Activated CD4-positive, alpha-beta T cell treated with anti-CD3 and anti-CD28 coated beads, Interleukin-2, amount 50 U/mL, for 48 hours (primary cell): ENCODE measurements at places on chromosomes 1 and 21.

GRCh38 chr1:200934676-200935245, 40.1 kb downstream of the INAVA start:
- no peak for DNase-seq

GRCh38 chr1:212930986-212931678, 19.2 kb upstream of the VASH2 start:
- DNase-seq = no peak

DNA sequence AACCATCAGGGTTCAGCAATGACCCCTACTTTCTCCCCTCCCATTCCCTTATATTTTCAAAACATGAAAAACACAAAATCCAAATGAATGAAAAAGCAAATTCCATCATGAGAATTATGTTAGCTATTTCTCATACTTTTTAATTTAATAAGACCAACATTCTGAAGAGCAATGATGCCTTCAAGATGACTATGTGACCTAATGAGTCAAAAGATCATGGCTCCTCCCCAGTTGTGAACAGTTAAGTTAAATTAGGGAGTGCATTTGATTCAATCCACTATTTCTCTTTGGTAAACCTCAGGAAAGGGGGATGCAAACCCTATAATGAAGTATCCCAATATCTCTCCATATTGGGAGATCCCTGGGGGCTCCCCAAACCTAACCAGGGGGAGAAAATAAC, 36.5 kb downstream of the PUM1 start:
- no peak for DNase-seq

DNA sequence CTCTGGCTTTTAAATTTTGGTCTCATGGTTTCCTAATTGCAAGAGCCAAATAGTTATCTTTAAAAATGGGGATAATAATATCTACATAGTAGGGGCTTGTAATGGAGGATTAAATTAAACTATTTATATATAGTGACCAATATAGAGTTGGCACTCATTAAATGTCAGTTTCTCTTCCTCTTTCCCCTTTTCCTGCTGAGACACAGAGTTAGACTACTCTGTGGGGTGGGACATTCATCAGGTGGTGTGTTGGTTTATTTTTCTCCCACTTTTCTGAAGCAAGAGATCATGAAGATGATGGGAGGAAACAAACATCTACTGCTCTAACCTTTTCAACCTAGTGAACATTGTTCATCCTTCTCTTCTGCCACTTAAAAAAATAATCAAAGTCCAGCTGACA, 17.3 kb upstream of the RAP1A start:
- DNase-seq = no peak

DNA sequence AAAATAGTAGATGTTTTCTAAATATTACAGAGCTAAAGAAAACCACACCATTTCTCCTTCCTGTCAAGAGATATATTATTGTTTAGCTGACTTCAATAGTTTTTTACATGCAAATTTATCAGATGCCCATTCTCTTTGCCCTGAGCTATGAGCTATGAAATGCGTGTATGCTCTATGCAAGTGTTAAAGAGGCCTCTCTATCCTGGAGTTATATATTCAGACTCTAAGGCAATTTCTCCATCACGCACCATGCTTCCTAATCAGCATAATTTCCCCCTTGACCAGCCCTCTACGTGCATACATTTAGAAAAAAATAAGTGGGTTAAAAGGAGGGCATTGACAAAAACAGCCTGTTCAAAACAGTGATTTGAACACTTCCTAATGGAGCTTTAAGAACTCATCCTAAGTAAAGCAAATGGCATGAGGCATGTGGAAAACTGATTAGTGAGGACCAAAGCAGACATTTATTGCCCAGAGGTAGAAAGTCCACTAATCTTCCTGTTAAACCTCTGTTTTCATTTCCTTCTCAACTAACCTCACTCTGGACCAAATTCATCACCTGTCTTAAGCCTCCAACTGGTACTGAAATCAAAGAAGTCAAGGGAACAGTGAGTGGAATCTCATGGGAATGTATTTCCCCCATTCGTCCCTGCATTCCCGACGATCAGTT, 565.8 kb upstream of the PKN2 start:
- DNase-seq = no peak

DNA sequence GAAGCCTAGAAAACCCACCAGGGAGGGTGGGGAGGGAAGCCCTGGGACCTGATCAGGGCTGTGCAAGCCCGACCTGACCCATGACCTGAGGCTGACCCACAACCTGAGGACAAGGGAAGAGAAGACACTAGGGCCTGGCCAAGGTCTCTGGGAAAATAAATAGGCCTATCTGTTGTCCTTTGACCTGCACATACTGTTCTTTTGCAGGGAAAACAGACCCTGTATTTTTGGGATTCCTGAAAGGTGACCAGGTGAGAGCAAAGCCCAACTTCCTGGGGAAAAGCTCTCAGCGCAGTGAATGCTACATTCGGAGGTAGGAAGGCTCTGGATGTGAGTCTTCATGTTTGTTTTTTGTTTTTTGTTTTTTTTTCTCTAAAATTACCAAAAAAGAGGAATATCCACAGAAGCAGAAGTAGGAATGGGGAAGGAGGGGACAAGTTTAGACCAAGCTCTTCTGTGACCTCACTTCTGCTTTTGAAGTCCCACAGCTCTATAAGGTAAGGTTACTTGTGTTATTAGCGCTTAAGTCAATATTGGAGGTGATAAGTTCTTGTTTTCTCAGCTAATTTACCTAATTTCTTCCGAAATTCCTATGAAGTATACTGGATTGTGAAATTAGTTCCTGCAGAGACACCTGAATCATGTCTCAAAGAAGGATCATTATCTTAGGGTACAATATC, 26.2 kb upstream of the LYST start:
- DNase-seq = no peak

GRCh38 chr1:24490101-24490781, 12.4 kb upstream of the RCAN3 start:
- no peak for DNase-seq

GRCh38 chr21:41180752-41181151, 12.8 kb downstream of the BACE2 start:
- DNase-seq = no peak

DNA sequence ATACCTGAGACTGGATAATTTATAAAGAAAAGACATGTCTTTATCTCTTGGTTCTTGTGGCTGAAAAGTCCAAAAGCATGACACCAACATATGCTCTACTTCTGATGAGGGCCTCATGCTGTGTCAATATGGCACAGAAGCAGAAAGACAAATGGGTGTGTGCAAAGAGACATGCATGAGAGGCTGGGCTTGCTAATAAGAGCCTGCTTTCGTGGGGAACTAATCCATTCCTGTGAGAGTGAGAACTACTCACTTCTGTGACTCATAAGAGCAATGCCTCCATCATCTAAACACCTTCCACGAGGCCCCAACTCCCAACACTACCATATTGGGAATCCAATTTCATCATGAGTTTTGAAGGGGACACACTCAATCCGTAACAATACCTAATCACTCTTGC, 340.0 kb upstream of the DUSP10 start:
- DNase-seq = no peak

- no peak for DNase-seq
Observed at GRCh38 chr1:209493559-209493958, 90.0 kb upstream of the CAMK1G start.

DNA sequence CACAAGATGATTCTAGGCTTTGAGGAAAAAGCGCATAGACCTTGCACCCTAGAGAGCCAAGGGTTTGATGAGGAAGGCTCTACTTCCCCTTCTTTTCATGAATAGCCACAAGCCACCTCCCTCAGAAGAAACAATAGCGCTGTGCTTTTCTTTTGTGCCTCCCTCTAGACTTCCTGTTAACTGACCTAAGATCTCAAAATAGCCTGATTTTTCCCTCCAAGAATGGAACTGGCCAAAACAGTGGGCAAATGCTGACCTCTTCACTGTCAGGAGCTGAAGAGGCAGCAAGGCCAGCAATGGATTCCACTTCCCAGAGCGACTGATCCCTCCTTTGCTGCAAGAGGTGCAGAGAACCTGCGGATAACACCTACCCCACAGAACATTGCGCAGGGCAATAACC, 362.8 kb downstream of the KCNH1 start:
- DNase-seq = no peak

DNA sequence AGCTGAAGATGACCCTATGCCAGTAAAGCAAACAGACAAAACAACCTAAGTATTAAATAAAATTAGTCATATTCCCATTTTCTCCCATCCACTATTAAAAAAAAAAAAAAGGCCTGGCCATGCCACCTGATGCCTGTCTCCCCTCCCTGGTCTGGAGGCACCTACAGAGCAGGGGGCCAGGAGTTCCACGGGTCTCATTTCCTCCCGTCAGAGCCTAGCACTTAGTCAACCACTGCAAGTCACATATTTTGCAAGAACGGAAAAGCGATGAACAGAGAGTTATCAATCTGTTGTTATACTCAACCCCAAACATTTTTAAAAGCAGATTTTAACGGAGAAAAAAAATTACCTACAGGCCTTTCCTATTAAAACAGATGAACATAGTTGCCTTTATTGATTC, 59.3 kb downstream of the TGFBR3 start:
- no peak for DNase-seq

- DNase-seq = no peak
Observed at GRCh38 chr1:194078765-194079164, 892.4 kb upstream of the B3GALT2 start.

- no peak for DNase-seq
Observed at GRCh38 chr1:207856276-207857023, 54.5 kb downstream of the CD34 start.

DNA sequence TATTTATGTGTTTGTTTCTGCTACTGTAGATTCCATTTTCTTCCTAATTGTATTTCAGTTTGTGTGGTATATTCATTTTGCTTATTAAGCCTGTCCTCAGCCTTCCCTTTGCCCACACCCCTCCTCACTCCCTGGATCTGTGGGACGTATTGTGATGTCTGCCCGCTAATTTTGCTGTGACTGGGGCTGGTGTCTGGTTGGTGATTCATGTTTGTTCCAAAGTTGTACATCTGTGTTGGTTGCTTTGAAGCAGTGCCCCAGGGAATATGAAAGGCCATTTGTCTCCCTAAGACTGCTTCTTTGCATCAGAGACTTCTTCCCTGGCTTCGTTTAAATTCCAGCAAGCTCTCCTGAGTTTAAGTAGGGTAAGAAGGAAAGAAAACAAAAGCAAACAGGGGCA, 289.5 kb upstream of the SGIP1 start:
- DNase-seq = no peak

DNA sequence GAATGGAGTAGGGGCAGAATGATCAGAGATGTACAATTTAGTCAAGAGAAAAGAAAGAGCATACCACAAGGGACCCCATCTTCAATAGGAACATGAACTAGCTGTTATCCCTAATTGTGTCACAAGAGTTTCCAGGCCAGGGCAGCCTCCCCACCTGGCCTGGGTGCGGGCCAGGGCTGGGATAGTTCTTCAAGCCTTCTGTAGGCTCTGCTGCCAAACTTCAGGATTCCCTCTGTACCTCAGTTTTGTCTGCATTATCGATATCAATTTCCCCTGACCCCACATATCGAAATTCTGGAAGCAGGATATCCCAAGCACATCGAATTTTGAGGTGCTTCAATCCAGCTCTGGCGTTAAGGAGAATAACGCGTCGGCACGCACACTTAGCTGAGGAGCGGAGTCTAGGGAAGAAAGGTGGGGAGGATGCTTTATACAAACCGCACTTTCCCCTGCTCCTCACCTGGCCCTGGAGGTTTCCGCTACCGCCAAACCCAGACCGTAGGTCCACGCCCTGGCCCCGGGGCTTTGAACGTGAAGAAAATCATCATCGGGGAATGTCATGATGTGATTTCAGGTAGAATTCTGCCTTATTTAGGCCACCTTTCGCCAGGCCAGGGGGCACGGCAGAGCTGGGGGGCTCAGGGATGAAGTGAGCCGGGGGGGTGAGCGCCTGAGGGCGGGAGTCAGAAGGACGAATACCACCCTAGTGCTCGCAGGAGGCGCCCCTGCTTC, 7.4 kb downstream of the HLX start:
- no peak for DNase-seq

GRCh38 chr1:40030528-40031135, 9.9 kb upstream of the CAP1 start:
- DNase-seq = no peak

GRCh38 chr1:81708250-81708649, 92.5 kb upstream of the ADGRL2 start:
- no peak for DNase-seq

DNA sequence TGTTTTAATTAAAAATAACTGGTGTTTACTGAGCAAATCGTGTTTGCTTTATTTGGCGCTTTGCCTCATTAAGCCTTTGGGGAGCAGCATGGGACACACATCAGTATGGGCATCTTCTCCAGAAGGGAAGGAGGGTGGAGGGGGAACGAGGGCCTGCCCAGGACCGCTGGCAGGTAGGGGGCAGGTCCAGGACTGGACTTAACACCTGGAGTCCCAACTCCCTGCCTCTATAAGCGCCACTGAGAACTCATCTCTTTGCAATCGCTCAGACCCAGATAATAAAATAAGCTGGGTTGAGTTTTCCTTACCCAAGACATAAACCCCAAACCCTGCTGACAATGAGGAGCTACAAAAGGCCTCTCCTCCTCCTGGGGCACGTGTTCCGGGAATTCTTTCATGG, 15.1 kb downstream of the ABCG1 start:
- DNase-seq = no peak
